ENCODE measurements at places on chromosomes 12 and 14.

DNA sequence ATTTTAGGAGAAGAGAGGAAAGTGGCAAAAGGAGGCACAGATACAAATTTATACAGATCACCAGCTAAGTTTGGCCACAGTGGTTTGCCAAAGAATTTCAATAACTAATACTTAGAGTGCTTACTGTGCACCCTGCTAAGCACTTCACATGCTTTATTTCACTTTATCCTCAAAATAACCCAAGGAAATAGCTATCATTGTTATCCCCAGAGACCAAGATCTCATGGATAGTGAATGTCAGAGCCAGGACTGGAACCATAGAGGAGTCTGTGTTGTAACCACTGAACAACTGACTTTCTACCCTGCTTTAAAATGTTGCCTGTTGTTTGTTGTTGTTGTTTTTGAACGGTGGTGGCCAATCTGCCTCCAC lies 1.3 kb upstream of the TCP11L2 start:
- DNase-seq, result no peak

GRCh38 chr12:124904306-124905098 lies 9.9 kb downstream of the UBC start:
- DNase-seq, result peak; percentile 50

DNA sequence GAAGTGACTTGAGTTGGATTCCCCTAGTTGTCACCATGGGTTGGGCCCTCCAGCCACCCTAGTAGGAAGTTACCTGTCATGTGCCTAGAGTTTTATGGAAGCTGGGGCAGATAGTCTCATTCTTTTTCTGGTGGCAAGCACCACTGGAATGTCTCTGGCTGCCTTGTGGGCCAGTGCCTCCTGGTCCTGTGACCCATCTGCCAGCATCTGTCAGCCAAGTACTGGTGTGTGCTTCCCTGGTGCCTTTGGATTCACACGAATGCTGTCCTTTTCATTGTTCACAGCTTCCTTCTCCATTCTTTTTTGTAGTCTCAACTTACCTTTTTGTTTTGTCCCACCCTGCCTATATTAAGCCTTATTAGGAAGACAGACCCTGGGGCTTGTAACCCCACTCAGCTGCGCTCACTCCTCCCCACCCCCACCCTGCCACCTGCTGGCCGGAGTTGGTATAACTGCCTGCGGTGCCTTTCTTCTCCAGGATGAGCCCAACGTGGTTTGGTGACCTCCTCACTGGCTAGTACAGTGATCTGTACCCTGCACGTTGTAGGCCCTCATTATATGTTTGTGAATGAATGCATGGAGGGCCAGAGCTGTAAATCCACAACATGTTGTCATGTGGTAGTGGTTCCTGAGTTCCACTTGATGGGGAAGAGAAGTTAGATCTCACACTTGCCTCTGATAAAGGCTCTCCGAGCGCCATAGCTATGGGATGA lies 125.7 kb downstream of the TSPAN9 start:
- no peak for DNase-seq

- DNase-seq, result no peak
These were observed 4.0 kb downstream of the KCNA5 start for GRCh38 chr12:5047729-5048128.

- no peak for DNase-seq
These were observed 519 bp downstream of the MORN3 start for GRCh38 chr12:121668750-121669520.

GRCh38 chr12:84135586-84136279 lies 776.9 kb downstream of the SLC6A15 start:
- no peak for DNase-seq

- no peak for DNase-seq
These were observed 7.7 kb downstream of the ANKRD33 start for GRCh38 chr12:51895378-51896135.

GRCh38 chr12:44206045-44206444 lies 370.2 kb downstream of the TMEM117 start:
- no peak for DNase-seq

DNA sequence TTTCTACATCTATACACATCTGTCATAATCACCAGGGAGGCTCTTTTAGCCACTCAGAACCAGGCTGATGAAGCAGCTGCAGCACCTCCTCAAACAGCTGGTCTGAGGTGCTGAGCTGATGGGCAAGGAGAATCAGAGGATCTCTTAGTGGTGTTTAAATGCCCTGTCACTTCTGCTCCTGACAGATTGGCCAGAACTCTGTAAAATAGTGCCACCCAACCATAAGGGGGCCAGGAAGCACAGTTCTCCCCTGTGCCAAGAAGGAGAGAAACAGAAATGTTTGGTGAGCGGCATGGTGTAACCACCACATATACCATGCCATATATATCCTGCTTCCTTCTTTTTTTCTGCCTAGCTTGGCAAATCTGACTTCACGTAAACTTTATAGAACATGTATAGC lies 12.8 kb downstream of the SOCS2 start:
- DNase-seq, result no peak

DNA sequence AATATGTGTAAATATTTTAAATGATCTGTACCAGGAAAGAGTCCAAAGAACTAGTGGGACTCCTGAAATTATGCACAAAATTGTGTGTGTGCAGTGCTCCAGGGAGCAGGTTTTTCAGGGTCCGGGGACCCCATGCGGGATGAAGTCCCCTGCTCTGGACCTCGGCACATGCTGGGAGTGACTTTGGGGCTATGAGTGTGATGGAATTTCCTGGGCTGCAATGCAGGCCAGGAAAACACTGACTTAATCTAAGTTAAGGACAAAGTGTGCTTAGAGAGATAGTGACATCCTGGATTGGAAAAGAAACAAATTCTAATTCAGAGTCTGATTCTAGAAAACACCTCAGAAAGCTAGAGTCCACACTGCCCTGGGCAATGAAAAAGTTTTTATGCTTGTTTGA lies 6.2 kb upstream of the MYH6 start:
- no peak for DNase-seq

GRCh38 chr14:51242545-51243490 lies 2.8 kb downstream of the TMX1 start:
- DNase-seq, result no peak

DNA sequence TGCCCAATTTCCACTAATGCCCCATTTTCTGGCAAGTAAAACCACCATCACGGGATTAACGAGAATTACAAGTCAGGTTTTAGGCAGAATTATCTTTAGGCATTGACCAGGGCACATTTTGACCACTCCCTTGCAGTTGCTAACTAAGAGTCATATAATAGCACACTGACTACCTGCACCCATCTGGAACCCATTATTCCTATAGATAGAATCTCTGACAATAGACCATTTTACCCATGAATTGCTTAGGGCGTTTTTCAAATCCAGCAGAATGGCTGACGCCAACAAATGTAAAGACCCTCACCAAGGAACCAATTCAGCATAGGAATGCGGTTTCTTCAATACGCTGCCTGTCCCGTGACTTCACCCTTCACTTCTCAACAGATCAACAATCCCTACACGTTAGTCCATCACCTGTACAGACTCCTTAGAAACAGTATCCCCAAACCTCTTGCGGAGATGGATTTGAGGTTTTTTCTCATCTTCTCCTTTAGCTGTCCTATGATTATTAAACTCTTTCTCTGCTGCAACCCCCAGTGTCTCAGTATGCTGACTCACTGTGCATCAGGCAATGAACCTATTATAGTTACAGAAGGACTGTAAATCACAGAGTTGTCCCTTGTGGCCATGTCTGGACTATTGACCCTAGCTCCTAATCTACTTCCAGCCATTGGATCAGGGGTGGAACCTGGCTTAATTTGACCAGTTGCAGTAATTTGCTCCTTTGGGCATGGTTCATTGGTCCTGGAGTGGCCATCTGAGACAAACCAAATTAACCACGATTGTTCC lies 177.3 kb upstream of the PLXNC1 start:
- DNase-seq, result no peak

DNA sequence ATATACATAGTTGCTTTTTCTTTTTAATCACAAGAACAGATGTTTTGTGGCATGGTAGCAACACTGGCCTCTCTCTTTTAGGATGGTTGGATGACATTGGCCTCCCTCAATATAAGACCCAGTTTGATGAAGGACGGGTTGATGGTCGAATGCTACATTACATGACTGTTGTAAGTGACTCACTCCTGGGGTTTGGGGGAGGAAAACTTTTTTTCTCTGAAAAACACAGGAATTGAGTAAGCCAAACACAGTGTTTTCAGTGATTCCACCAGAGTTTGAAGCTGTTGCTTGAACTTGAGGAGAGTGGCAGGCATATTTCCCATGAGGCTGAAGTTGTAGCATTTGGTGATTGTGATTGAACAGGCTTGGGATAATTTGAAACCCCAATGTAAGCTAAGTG lies 13.7 kb upstream of the REP15 start:
- no peak for DNase-seq

GRCh38 chr14:93944348-93945069 lies 17.4 kb downstream of the FAM181A start:
- DNase-seq, result no peak

DNA sequence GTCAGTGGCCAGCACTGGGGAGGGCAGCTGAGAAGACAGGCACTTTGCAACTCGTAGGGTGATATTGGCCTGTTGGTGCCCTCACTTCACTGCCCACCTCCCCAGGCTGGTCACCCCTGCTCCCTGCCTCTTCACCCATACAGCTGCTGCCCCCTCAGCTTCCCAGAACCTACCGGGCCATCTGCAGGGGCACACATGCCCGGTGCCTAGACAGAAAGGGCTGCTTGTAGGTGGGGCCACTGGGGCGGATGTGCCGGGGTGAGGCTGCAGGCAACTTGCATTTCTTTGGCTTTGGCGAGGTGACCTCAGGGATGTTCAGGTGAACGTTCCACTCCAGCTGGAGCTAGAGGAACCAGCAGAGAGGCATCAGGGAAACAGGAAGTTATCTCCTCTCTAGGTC lies 17.2 kb downstream of the FAM186B start:
- no peak for DNase-seq

DNA sequence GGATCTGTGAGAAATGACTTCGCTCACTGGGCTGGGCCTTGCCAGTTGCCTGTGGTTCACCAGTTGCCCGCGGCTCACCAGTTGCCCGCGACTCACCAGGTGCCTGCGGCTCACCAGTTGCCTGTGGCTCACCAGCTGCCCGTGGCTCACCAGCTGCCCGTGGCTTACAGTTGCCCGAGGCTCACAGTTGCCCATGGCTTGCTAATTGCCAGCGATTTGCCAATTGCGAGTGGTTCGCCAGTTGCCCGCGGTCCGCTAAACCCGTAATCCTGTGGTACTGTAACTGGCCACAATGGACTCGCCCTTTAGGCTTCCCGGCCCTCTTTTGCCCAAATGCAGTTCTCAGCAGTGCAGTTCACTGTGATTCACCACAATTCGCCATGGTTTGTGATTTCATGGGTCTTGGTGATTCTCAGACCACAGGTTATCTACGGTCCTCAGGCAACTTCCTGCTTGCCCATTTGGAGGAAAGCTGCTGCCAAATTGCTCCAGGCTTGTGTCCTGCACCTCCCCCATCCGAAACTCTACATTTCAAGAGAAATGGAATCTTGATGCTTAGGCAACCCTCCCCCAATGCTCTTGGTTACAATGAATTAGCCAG lies 15.0 kb upstream of the MEG3 start:
- DNase-seq, result no peak

DNA sequence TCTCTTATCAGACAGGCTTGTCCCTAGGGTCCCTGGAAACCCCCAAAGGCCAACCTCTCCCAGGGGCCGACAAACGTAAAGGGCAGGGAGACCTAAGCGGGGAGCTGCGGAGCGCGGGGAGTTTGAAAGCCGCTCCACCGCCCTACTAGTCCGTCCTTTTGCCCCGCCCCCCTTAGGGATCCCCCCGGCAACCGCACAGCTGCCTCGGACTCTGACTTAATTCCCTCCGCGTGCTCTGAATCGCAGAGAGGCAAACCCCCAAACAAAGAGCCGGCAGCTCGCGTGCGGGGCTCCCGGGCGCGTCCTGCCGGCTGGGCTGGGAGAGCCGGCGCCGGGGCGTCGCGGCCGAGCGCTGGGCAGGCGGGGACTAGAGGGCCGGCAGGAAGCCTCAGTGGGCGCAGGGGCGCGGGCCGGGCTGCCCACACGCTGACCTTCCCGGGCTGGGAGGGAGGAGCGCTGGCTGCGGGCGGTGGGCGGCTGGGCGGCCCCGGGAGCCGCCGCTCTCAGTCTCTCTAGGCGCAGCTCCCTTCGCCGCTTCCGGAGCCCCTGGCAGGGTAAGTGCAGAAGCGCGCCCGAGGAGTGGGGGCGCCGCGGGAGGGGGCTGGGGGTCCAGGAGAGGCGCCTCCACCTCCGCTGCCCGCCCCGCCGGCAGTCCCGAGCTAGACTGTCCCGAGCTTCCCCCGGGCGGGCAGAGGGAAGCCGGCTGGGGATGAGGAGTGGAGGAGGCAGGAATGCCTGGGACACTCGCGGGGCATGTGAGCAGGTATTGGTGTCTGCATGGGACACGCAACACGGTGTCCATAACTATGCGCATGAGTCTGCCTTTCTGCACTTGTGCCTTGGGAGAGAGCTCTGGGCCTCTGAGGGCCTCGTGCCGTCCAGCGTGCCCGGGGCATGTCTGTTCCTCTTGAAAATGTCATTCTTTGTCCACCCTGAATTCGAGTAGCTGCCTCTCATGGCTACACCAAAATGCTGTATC lies at the start of gene TSPAN11:
TSPAN11 (plus strand) TSS at position 506 of the 979 bp plus-strand sequence. CDS start 27,244 bp downstream, outside the sequence.
- DNase-seq, result no peak

DNA sequence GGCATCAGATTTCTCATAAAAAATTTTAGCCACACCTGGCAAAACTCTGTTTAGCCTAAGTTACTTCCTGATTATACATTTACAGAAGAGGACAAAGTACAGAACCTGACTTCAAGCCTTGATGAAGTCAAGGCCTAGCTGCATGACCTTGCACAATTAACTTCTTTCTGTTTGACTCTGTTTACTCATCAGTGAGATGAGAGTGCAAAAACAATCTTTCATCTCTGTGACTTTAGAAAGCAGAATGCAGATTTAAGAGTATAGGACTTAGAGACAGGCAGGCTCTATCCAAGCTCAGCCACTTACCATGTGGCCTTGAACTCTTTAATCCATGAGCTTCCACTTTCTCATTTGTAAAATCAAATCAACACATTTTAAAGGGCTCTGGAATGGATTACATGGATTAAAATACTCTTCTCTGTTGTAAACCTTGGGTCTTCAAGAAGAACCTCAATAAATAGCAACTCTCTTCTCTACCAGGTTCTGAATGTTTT lies 1178.9 kb downstream of the FLRT2 start:
- no peak for DNase-seq

DNA sequence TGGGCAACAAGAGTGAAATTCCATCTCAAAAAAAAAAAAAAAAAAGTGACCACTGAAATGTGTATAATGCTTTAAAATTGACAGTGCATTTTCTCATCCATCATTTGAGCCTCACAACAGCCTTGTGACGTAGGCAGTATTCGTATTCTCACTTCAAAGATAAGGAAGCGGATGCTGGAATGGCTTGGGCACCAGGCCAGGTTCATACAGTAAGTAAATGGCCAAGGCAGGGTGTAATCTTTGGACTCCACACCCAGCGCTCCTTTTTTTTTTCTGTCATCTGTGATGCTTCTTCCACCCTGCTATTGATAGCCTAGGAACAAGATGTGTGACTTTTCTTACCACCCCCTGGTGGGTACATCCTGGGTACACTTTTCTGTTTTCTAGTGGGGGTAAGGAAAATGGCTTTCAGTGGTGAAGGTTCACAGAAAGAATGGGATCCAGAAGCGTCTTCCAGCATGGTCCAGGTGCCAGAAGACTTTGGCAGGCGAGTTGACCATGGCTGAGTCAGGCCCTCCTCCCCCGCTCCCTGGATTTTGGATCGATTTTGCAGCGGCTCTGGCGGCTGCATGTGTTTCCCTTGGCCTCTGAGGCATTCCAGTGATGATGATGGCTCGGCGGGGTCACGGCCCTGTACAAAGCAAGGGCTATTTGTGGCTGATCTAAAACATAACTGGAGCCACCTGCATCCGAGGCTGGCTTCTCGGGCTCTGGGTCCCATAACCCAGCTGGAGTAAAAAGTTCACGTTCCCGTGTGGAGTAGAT lies 110.6 kb downstream of the CACNA1C start:
- peak; percentile 70 for DNase-seq

- no peak for DNase-seq
These were observed 2.1 kb downstream of the CKAP4 start for GRCh38 chr12:106245767-106246166.
